ENCODE measurements at places on chromosomes 7 and 10.

- DNase-seq = no peak
Measured at GRCh38 chr7:35024298-35024697, 13.0 kb downstream of the DPY19L1 start.

DNA sequence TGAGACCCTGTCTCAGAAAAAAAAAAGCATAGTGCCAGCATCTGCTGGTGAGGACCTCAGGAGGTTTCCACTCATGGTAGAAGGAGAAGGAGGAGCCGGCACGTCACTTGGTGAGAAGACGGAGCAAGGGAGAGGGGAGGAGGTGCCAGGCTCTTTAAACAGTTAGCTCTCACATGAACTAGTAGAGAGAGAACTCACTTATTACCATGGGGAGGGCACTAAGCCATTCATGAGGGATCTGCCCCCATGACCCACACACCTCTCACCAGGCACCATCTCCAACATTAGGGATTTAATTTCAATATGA lies 62.9 kb upstream of the VKORC1L1 start:
- no peak for DNase-seq

DNA sequence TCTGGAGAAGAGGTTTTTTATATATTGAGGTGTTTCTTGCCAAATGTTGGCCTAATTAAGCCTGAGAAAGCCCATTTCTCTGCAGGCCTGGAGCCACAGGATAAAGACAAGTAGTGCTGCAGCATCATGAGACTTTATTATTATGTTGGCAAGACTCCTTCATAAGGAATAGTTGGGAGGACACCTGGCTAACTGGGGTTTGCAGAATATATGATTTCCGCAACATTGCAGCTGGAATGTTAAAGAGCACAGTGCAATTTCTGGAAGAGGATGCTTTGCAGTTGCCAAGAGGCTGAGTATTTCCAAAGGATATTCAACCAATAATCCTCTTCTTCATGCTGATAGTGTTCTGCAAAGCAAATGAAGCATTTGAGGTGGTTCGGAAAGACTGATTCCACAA lies 1512.8 kb upstream of the LRRTM3 start:
- no peak for DNase-seq

DNA sequence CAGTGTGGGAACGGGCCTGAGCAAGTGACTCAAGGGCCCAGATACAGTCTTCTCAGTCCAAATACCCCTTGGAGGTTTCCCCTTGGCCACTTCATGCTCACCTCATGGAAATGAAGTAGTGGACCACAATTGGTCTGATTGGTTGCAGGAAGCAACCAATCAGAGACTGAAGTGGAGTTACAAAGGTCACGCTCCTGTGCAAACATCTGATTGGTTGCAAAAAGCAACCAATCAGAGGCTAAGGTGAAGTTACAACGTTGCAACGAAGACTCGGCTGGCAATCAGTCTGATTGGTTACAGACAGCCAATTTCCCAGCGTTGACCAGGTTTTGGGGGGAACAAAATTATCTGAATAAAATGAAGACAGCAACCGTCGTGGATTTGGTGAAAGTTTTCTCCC lies 72.5 kb downstream of the CDHR3 start:
- no peak for DNase-seq

DNA sequence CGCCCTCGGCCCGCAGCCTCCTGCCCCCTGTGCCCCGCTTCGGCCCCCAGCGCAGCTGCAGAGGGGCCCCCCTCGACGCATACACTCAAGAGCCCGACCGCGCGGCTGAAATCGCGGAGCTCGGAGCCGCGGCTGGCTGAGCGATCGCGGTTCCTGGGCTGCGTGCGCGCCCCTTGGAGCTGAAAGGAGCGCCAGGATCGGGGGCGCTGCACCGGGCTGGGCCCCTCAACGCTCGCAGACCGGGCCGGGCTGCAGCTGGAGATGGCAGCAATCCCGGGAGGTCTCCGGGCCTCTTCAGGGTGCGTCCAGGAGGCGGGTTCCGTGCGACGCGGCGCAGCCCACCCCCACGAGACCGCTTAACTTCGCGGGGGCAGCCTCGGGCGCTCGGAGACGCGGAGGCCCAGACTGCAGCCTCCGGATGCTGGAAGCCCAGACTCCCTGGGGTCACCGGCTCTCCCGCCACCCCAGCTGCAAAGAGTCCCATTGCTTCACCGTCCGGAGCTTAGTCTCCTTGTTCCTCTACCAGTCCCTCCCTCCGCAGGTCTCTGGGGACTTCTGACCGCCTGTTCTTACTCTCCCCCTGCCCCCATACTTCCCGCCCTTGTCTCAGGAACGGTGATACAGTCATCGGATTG lies 73.0 kb upstream of the LRRC4 start:
- DNase-seq = peak; percentile 83

DNA sequence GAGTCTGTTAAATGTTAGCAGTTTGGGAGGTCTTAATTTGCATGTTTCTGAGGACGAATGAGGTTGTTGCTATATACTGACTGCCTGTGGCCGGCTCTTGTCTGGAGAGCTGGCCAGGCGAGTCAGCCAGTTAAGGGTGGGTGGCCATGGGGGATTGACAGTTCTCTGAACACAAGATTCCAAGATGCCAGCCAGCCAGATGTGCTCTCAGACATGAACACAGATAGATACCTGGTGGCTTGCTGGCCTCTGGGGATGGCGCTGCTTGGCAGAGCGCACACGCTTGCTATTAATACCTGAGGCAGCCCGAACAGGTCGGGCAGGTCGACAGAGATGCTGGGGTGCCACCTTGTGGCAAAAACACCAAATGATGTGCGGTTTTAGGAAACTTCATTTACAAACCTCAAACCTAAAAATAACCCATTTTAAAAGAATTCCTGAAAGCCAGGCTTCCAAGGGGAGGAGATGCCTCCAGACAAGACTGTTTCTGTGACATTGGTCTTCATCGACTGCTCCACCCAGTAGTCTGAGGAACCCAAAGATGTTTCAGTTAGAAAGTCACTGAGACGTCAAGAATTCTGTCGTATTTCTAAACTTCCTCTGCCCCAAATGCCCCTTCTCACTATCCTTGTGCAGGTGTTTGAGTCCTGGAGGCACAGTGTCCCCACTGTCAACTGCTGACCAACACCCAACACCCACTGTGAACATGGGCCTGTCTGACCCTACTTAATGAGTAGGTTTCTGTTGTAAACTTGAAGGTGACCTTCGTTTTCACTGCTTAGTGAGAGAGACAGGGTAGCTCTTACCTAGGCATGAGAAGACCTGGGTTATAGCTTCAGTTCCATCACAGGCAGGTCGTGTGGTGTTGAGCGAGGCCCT lies 123.4 kb downstream of the NT5C2 start:
- peak; percentile 83 for DNase-seq

DNA sequence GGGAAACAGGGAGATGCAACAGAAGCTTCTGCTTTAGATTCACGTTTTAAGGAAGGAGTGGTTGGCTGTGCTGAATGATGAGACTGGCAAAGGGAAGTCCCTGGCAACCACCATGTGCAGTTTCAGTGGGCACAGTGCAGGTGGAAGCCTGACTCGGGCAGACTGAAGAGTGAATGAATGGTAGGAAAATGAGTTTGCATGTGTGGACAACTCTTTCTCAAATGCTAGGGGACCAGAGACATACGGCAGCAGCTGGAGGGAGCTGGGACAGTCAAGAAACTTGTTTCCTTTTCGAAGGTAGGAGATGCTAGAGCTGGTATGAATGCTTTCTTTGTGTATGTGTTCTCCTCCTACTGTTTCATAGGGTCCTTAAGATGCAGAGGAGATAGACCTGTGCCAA lies 29.0 kb downstream of the PODXL start:
- DNase-seq = no peak

- no peak for DNase-seq
Measured at GRCh38 chr7:857661-858060, 18.7 kb upstream of the GET4 start.

GRCh38 chr10:131744346-131744745 lies 156.5 kb upstream of the PPP2R2D start:
- no peak for DNase-seq

DNA sequence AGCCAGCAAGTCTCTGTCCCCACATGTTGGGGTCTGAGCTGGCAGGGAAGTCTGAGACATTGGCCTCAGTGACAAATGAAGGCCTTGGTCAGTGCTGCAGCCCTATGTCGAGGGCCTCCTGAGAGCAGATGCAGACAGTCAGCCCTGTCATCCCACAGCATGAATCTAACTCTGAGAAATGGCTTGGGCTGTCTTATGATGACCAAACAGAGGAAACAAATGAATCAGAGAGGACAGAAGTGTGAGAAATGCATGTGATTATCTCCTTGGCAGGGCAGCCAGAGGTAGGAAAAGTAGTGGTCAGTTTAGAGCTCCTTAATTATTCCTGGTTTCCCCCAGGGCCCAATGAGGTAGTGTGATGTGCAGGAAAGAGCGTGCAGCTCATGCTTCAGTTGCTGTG lies 287.6 kb downstream of the SORCS3 start:
- no peak for DNase-seq

DNA sequence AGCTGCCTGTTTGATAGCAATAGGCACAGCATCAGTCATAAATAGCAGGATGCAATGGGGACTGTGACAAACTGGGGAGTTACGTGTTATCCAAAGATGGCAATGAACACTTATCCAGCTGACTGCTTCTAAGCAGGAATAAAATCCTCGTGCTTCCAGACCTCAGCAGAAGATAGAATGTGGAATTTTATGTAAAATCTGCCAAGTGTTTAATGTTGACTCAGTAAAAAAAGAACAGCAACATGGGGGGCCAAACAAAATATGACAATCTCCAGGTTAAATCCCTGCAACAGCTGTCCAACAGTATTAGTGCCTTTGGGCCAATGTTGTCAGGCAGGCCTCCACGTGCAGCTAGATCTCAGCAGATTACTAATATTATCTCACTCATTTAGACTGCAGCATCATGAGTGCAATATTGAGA lies 127.3 kb downstream of the SEMA3C start:
- DNase-seq = no peak

DNA sequence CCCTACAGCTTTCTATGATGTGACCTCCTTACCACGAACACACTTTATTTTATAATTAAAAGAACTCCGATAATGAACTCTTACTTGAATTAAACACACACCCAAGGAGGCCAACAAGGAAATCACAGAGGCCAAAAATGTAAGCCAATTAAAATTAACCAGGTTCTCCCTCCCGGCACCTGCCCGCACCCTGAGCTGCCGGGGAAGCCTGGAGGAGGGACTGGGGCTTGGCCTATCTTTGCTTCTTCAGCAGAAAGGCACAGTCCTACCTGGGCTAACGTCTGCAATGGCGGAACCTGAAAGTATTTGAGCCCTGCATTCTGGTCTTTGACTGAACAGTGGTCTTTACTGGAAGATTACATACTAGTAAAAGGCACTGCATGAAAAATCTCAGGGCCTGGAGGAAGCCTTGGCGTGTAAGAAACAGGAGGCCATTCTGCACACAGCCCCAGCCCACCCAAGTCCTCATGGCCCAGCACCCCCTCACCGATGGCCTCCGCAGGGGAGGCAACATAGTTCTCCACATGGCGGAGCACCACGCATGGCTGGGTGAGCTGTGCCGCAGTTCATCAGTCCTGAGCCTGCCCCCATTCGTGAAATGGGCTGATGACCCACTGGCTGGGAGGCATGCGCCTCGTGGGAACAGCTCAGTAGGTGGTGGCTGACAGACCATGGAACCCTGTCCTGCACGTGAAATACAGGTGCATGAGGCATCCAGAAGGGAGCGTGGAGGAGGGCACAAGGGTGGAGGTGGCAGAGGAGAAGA lies 173.8 kb downstream of the PARD3 start:
- DNase-seq = no peak

DNA sequence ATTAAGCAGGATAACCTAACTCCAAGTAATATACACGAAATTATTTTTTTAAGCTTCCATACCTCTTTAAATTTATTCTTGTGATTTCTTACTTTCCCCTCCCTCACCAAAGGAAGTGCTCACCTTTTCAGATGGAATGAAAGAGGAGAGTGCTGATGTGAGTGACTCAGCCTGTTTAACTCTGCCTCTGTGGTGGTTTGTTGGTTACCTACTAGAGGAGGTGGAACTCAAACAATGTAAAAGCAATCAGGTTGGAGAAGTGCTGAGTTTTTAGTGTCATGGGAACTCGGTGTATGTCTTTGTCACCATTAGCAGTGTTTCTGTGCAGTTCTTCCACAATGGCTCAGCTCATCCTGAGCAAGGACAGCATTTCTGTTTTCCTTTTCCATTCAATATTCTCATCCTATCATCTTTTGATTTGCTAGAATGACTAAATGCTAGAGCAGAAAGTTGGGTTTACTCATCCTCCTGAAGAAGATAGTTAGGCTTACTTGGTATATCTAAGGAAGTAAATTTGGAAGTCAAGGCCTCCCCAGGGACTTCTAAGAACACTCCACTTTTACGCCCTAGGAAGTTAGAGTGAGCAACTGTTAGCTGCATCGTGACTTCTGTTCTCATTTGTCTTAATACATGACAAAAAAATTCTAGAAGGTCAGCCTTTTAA lies 6.0 kb downstream of the ADD3 start:
- peak; percentile 31 for DNase-seq

GRCh38 chr7:68321076-68321639 lies 1277.1 kb upstream of the AUTS2 start:
- DNase-seq = no peak

Data from H7 (cell line).